ENCODE measurements at places on chromosomes 7 and 10.

DNA sequence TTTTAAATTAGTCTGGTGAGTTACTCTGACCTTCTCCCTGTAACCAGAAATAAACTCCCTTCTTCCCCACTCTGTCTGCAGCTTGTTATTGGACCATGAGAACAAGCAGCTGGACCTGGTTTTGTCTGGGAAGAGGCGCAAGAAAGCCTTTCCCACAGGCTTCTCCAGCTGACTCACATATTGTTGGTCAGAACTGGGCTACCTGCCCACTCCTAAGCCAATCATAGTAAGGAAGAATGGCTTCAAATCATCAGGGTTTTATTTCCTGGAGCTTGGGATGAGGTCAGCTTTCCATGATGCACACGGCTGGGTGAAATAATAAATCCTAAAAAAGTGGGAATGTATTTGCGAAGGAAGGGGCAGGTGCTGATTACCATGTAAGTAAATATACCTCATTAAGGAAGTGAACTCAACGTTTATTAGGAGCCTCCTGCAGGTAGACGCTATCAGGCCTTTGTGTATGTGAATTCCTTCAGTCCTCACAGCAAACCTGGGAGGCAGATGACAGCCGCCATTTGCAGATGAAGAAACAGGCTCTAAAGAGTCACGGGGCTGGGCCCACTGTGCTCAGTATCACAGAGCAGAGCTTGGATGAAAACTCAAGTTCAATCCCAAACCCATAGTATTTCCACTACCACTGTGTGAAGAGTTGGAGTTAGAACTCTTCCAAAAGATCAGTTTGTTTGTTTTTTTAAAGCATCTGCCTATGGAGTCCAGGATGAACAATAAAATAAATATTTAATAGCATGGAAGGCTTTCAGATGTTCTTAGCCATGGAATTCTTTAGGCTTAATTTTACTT, 32.8 kb downstream of the IL15RA start:
- H3K36me3 ChIP-seq, result no peaks in the 10 kb centered on the region
- H3K27ac ChIP-seq, result no peak overlapping the region
- no peak overlapping the region for H3K4me3 ChIP-seq
- peaks cover 36% of the 10 kb centered on the region for H3K4me1 ChIP-seq
- no peak for DNase-seq

- peaks cover 7% of the 10 kb centered on the region for H3K4me1 ChIP-seq
- no peaks in the 10 kb centered on the region for H3K27me3 ChIP-seq
- no peak overlapping the region for H3K4me3 ChIP-seq
- peak; percentile 9 for DNase-seq
- H3K27ac ChIP-seq, result no peak overlapping the region
- peaks cover 17% of the 10 kb centered on the region for H3K36me3 ChIP-seq
These were observed 312.6 kb downstream of the PTPRN2 start for GRCh38 chr7:158274996-158275395.

- H3K36me3 ChIP-seq, result no peaks in the 10 kb centered on the region
- DNase-seq, result no peak
- no peak overlapping the region for H3K4me3 ChIP-seq
- H3K4me1 ChIP-seq, result peaks cover 33% of the 10 kb centered on the region
- no peak overlapping the region for H3K27ac ChIP-seq
- H3K27me3 ChIP-seq, result peaks cover 96% of the 10 kb centered on the region
These were observed 3.9 kb downstream of the LRMDA start for GRCh38 chr10:75435291-75435690.

GRCh38 chr7:144390481-144390880, 13.0 kb downstream of the NOBOX start:
- H3K27ac ChIP-seq, result peak overlapping the region; percentile 7
- H3K4me1 ChIP-seq, result peaks cover 30% of the 10 kb centered on the region
- no peaks in the 10 kb centered on the region for H3K27me3 ChIP-seq
- H3K36me3 ChIP-seq, result no peaks in the 10 kb centered on the region

GRCh38 chr7:94396596-94396995, 1.9 kb downstream of the COL1A2 start:
- H3K4me3 ChIP-seq, result peak overlapping the region; percentile 87
- no peak overlapping the region for H3K27ac ChIP-seq
- peaks cover 39% of the 10 kb centered on the region for H3K4me1 ChIP-seq
- H3K27me3 ChIP-seq, result peaks cover 7% of the 10 kb centered on the region
- no peak for DNase-seq
- peaks cover 14% of the 10 kb centered on the region for H3K36me3 ChIP-seq
